AML-193 (cell line): ENCODE measurements at places on chromosomes 4 and X.

- DNase-seq: no peak
These were observed 110.3 kb upstream of the SCML1 start for GRCh38 chrX:17627026-17627425.

DNA sequence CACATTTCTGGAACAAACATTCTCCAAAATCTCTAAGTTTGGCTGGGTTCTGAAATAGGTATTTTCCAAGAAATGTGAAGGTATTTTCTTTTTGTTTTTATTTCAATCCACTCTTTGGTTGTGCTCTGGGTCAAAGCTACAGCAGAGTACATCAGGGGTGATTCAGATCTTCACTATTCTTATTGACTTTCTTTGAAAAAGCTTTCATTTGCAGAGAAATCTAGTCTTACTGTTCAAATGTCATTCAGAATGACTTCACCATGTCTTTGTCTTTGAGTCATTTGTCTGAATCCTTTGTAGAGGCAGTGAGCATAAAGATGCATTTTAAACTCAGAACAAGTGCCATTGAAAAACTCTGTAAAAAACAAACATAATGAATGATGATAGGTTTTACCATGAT, 547.2 kb upstream of the ADGRL3 start:
- no peak for DNase-seq

DNA sequence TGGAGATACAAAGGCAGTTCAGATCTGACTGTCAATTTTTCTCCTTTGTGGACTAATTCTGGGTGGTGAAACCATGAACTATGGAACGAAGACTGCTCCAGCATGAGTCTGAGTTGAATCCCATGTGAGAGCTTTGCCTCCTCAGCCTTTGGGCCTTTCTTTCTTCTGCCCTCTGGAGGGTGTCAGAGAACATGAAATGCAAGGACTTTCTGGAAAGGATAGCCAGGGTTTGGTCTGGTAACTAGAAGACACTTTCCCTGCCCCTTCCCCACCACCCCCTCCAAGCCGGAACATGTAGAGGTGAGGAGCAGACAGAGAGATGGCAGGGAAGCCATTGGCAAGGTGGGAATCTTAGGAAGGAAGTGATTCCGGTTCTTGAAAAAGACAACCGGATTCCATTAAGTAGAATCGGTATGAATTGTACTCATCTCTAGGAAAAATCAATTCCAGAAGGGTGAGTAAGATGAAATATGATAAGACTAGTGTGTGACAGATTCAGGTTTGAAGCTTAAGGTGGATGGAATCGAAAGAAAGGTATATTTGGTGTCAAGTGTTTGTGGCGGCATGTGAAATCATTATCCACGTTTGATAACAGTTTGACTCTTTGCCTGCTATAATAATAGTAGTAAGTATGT, 19.0 kb downstream of the FHL1 start:
- DNase-seq: no peak

DNA sequence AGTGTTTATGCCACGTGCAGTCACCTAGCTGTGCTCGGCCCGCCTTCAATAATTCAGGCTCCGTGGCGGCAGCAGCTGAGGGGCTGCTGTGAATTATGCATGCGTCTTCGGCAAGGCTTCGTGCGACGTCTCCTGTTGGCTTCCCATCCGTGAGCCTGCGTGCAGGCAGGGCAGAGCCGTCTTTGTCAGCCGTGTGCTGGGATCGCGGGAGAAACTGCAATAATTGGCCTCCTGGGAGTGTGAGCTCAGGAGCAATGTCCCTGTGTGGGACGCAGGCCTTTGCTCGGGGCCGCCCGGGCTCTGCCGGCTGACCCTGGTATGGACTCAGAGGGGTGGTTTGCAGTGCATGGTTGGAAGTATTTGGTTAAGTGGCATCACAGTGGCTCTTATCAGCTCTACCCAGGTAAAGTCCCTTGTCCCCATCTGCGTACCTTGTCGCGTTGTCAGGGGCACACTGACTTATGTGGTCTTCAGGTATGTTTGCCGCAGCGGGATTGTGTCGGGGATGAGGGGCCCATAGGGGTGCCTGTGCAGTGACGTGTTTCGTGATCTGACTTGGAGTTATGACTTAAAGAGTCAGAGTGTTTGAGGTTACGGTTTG, 34.5 kb upstream of the HGFAC start:
- DNase-seq: no peak

- DNase-seq: no peak
These were observed 50.1 kb downstream of the ADD1 start for GRCh38 chr4:2893772-2894171.

GRCh38 chrX:113222305-113222704, 381.7 kb upstream of the AMOT start:
- DNase-seq: no peak

DNA sequence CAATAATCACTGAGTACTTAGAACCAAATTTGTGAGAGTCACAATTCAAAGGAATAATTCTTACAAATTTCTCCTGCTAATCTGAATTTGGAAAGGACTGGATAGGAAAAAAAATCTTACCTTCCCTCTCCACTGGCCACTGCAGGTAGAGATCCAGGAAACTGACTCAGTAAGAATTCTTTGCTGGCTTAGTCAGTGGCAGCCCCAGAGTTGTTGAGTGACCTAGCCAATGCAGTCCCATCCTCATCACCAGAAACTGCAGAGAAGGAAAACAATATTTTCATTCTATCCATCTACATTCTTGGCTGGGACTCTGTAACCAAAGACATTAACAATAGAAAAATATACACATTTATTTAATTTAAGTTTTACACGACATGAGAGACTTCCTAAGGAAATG, 572.0 kb downstream of the ADGRL3 start:
- DNase-seq: no peak

- no peak for DNase-seq
These were observed 2.4 kb downstream of the IL1RAPL2 start for GRCh38 chrX:104568304-104568915.

GRCh38 chr4:169621731-169622492, 1.5 kb downstream of the CLCN3 start:
- DNase-seq: peak; percentile 44

DNA sequence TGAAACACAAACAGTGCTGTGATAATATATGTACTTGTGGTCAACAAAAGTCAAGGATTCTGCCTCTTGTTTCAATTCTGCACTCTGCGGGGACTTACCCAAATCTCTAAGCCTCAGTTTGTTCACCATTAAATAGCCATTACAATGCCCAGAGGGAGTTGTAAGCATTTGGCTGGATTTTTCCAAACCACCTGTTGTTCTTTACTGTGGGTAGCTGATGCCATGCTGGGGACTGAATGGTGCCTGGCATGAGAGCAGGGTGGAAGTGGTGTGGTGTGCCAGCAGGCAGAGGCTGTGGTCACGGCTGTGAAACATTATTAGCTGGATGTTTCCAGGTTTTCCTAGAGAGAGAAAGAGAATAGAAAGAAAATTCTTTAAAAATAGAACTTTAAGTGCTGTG, 60.7 kb upstream of the PAK3 start:
- DNase-seq: no peak

DNA sequence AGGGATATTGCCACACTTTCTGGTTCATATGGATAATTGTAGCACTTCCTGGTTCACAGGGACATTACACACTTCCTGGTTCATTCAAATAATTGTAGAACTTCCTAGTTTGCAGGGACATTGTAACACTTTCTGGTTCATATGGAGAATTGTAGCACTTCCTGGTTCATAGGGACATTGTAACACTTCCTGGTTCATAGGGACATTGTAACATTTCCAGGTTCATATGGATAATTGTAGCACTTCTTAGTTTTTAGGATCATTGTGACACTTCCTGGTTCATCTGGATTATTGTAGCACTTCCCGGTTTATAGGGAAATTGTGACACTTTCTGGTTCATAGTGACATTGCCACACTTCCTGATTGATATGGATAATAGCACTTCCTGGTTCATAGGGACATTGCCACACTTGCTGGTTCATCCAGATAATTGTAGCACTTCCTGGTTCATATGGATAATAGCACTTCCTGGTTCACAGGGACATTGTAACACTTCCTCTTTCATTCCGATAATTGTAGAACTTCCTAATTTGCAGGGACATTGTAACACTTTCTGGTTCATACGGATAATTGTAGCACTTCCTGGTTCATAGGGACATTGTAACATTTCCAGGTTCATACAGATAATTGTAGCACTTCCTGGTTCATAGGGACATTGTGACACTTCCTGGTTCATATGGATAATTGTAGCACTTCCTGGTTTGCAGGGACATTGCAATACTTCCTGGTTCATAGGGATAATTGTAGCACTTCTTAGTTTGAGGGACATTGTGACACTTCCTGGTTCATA, 59.2 kb upstream of the CD99 start:
- no peak for DNase-seq

GRCh38 chrX:10395643-10396042, 224.7 kb downstream of the MID1 start:
- DNase-seq: peak; percentile 79

DNA sequence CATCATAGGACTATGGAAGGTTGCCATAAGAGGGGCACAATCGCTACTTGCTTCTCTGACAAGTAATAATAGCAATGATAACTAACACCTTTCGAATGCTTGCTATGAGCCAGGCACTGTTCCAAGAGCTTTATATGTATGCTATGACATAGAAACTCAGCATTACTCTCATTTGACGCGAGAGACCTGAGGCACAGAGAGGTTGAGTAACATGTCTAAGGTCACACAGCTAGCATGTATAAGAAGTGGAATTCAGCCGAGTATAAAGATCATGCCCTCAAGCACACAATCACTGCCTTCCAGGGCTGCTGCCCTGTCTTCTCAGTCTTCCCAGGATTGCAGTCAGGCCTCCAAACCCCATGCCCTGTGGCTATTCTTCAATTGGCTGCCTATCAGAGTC, 19.5 kb downstream of the PJA1 start:
- DNase-seq: no peak

DNA sequence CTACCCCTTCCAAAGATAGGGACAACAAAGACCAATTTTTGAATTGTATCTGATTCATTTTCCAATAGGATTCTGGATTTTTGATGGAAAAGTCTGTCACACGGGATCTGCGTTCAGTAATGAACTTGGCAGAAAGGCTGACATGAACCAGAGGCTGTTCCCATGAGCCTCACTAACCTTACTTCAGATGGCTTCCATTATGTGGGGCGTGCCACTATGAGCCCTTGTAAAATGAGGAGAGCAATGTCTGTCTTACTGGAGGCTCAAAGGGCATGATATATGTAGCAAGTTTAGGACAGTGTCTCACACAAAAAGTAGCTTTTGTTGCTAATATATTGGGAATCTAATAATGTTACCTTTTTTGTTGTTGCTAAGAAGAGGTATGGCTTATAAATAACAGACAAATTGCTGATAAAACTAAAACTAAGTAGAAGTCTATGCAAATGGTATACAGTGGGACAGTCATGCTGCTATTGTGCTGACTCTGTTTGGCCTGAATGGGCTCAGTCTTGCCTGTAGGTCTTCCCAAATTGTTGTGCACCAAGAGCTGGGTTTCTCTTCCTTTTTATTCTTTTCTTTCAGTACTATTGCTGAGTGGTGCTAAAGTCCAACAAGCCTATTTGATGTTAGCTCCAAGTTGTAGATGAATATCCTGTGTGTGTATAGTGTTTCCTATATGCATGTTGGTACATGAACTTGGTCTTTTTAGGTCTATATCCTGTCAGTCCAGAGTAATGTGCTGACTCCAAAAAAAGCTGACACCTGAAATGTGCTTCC, 132.1 kb downstream of the SPRY1 start:
- no peak for DNase-seq

- DNase-seq: no peak
These were observed 12.0 kb downstream of the C4orf54 start for GRCh38 chr4:99645638-99646037.

- DNase-seq: peak; percentile 59
These were observed 80.2 kb downstream of the CRMP1 start for GRCh38 chr4:5812506-5813229.

DNA sequence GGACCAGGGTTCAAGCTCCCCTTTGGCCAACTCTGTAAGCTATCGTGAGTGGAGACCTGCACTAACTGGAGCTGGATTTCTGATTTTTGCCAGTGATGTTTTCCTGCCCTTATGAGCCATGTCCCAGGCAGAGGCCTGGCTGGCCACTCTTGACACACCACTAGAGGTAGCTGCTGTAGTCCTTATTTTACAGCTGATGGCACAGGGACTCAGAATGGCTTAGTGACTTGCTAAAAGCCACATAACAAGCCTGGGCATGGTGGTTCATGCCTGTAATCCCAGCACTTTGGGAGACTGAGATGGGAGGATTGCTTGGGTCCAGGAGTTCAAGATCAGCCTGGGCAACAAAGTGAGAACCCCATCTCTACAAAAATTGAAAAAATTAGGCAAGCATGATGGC, 33.4 kb downstream of the CYTL1 start:
- peak; percentile 29 for DNase-seq

DNA sequence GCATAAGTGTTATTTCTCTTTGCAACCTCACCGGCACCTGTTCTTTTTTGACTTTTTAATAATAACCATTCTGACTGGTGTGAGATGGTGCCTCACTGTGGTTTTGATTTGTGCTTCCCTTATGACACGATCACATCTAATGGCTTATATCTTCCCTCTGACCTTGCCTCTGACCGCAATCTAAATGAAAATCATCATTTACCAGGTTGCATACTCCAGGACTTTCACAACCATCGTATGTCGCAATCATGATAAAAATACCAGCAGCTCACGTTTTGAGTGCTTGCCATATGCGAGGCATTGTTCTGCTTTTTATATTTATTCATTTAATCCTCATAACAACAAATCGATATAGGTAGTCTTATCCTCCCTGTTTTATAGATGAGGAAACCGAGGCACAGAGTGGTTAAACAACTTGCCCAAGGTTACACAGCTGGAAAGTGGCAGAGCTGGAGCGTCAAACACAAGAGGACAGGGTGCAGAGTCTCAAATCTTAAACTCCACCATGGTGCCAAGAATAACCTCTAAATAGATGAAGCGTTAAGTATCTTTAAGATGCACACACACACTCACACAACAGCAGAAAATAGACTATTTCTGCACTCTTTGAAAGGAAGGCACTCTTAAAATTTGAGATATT, 102.2 kb downstream of the SEL1L3 start:
- DNase-seq: peak; percentile 28

DNA sequence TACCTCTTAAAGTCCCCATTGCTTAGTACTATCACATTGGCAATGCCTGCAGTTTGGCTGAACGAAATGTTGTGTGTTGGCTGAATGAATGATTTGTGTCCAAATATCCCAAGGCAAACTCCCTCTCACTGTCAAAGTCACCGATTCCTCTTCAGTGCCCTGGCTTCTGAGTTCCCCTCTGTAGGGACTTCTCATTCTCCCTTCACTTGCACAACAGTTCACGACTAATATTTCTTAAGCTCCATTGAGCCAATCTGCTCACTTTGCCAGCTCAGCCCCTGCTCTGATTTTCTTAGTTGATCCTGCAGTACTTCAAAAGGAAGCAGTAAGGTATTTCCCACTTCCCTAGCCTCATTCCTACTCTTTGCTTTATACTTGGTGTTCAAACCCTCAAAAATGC, 21.9 kb upstream of the PACRGL start:
- no peak for DNase-seq

GRCh38 chrX:17525762-17526555, 151.0 kb downstream of the NHS start:
- DNase-seq: no peak
